Activated T-helper 17 cell treated with anti-CD3 and anti-CD28 coated beads, Interleukin-2, amount 50 U/mL, for 72 hours (primary cell): ENCODE measurements at places on chromosomes 1 and 21. TPM values are rescaled to one million over a fixed set of nuclear protein-coding genes. Genes with fewer than 3 reads are reported as not detected.

DNA sequence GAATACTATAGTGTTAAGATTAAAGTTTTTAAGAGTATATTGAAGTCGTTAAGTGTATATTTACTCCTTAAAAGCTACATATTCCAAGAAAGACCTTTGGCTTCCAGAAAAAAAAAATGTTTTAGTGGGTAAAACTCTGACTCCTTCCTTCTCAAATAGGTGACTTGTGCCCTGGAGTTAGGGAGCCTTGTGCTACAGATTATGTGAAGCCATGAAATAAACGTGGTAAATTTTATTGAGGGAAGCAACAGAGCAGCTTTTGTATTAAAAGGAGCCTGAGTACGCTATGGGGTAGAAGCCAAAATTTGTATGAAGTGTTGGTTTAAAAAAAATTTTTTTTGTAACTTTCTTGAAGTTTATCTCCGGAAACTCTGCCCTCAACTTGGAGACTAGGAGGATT is 994 bp downstream of the RO60 start:
- no peak for ATAC-seq

DNA sequence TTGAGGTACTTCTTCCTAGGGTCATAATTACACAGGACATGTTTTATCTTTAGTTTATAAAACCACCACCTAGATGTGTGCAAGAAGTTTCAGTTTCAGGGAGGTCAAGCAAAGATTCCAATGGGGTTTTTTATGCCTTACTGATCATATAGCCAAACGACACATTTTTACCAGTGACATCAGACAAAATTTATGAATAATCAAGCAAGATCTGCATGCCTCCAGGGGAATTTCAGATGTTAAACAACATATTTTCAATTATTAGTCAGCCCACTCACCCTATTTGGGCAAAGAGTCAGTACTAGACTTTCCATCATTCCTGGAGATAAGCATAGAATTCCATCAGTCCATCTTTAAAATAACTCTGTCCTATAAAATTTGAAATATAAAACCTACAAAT is 867.4 kb downstream of the KCNT2 start:
- ATAC-seq = no peak

GRCh38 chr21:32826329-32827167 is 55.0 kb upstream of the PAXBP1 start:
- peak; percentile 91 for ATAC-seq

DNA sequence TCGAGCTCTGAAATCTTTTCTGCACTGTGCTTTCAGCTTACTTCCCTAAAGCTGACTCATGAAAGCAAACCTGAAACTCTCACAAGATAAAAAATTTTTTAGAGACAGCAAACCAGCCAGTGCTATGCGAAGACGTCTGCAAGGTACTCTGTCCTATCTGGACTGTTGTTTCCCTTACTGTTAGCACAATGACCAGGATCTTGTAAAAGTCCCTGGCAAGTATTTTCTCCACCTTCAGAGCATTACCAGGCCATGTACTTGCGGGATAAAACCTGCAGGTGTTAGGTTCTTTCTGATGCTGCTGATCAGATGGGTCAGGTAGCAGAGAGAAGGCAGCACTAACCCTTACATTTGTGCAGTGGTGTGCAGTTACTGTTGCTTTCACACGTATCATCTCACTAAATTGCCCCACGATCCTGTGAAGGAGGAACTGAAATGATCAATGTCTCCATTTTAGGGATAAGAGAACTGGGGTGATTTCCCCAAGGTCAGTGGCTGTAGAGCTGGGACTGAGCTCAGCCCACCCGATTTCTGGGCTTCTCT is 56.6 kb downstream of the PLXNA2 start:
- ATAC-seq = no peak

DNA sequence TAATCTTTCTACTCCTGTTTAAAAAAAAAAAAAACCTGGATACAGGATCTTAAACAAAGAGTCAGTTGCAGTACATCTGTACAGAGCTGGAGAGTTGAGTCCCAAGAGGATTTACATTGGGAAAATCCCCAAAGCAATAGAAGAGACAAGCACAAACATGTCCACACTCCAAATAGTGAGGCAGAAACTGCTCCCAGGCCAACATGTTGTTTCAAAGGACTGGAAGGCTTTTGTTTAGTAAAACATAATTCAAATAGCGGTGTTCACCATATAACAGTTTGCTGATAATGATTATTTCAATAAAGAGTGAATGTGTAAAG is 425.4 kb downstream of the ADGRL2 start:
- ATAC-seq = no peak

DNA sequence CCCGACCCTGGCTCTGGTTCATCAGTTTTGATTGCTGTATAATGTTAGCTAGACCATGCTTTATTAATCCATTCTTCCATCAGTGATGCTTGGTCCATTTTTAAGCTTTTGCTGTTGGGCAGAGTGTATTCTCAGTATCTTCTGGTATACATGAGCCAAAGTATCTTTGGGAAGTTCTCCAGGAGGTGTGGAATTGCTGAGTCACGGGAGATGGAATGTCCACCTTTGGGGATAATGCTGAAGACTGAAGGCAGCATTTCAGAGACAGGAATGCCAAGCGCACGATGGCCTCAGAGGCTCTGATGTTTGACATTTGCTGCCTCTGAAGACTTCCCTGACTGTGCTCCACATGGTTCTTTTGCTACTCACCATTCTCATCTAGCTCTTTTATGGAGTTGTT is 266.3 kb upstream of the KAZN start:
- no peak for ATAC-seq

DNA sequence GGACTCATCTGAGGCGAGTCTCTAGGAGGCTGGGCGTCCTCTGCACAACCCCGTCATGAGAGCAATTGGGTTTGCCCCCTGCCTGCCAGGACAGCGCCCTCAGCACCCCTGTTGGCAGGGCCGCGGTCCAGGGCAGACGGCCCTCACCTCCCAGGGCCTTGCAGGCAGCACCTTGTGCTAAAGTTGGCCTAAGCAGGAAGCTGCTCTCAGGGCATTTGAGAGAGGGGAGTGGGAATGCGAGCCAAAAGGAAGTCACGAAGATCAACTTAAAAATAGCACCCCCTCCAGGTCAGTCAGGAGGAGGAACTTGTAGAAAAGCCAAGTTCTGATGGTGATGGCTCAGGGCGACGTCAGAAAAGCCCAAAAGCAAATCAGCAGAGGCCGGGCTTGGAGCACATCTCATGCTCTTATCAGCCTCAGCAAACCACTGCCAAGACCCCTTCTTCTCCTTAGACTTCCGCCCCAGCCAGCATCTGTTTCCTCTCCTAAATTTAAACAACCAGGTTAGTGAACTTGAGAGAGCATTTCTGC is 12.6 kb upstream of the ADORA3 start:
- peak; percentile 27 for ATAC-seq

DNA sequence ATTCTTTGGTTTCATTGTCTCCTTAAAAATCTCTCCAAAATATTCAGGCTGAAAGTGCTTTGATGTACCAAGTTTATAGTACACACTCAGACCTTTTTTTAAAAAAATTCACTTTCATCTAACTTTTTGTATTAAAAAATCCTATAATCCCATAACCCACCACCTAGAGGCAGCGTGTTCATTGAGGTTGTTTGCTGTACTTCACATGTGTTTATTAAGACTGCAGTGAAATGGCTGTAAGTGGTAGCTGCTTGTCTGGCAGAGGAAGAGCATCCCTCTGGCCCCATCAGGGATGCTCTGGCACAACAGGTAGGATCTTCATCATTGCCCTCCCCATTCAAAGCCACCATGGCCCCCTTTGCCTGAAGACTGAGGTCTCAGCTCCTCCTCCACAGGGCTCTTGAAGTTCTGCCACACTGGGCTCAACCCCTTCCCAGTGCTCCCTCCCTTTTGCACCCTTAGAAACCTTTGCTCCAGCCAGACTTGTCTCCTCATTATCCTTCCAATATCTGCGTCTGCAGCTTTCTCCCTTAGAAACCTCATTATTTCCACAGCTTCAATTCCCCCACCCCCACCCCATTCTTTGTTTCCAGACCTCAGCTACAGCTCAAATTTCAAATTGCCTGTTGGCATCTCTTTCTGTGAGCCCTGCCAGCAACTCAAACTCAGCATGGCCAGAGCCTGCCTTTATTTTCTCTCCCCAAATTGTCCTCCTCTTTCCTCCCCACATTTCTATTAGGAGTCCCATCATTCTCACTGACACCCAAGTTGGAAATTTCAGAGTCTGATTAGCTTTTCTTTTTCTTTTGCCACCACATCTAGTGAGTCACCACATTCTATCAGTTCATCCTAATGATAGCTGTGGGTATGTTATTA is 369.6 kb upstream of the USP24 start:
- no peak for ATAC-seq

DNA sequence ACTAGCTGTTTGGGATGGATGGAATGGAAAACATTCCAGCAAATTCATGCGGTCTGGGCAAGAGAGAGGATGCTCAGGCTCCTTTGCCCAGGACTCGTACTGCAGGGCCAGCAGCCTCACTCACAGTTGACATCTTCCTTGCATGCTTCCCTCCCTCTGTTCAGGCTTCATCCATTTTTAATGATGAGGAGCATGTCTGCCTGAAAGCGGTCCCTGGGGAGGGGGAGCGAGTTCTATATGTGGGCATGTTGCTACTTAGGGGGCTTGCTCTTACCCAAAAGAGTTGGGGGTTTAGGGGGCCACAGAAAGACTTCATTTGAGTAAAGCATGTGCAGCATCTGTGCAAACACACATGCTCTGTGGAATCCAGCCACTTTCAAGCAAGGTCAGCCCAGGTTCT is 98.2 kb downstream of the HMGB4 start:
- ATAC-seq = no peak

DNA sequence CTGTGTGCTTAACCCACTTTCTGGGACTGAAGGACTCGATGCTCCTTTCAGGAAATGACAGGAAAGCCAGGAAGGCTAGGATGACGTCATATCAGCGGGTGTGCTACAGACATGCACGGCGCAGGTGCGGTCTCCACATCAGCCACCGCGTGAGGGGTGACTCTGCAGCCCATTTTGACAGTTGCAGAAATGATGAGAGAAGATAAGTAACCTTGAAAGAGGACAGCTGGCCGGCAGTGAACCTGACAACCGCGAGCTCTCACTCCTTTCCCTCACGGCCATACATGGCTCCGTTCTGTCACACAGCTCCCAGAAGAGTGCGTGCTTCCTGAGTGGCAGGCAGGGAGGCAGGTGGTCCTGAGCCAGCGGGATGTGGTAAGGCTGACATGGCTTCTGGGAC is 1.7 kb upstream of the KRTAP10-5 start:
- ATAC-seq = no peak

GRCh38 chr1:219088778-219089557 is 84.7 kb upstream of the LYPLAL1 start:
- no peak for ATAC-seq

DNA sequence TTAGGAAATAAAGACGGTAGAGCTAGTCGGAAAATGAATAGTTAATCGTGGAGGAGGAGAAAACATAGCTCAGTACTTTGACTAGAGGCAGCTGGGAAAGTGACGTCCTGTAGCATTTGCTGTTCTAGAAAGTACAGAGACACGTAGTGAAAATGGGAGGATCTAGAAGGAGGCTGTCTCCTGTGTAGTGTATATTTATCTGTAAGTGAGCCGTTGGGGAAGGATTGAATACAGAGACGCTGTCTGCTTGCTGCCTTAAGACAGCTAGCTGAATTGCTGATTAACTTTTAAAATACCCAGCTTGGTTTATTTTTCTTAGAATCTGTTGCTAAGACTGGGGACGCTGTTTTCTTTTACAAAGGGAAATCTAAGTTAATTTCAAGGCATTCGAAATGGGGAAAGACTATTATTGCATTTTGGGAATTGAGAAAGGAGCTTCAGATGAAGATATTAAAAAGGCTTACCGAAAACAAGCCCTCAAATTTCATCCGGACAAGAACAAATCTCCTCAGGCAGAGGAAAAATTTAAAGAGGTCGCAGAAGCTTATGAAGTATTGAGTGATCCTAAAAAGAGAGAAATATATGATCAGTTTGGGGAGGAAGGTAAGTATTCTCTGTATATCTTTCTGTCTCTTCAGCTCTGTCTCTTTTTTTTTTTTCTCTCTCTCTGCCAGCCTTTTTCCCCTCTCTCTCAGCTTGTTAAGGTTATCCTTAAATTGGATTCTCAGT is at the start of gene DNAJB4:
TSS of gene DNAJB4 (plus strand) at position 221 of the 729 bp plus-strand sequence. CDS start at position 393, 172 bp downstream.
- peak; percentile 99 for ATAC-seq

GRCh38 chr1:228084325-228084724 is 1.8 kb downstream of the ARF1 start:
- ATAC-seq = peak; percentile 44

DNA sequence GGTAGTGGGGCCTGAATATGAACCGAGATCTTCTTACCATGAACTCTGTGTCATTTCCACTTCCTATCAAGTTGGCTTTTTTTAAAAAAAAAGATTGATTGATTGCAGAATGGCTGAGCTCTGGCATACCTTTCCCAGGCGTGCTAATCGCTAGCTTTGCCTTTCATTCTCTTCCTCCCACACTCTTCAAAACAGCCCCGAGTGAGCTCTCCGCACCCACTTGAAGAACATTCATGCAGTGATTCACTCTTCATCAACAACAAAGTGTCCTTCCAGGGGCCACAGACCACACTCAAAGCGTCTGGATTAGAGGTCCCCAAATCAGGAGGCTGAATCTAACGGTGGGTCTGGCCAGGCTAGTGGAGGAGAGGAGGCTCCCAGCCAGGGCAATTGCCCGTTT is 96.3 kb upstream of the GALNT2 start:
- peak; percentile 38 for ATAC-seq

- no peak for ATAC-seq
Measured at GRCh38 chr1:46554597-46555381, 3.3 kb upstream of the KNCN start.

DNA sequence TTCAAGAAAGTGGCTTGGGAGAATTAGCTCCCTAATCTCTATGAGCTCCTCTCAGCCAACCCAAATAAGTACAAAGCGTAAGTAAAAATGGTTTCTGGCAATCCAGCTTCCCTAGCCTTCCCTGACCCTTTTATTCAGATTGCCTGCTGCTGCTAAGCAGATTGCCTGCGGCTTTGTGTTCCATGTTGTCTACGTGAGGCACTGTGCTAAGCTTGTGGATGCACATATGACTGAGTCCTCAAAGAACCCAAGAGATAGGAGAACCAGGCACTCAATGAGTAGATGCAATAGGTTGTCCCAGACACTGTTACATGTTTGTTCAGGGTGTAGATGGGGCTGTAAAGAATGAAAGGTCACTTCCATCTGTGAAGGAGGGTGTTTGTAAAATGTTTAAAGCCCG is 6.3 kb upstream of the OSBPL9 start:
- no peak for ATAC-seq

DNA sequence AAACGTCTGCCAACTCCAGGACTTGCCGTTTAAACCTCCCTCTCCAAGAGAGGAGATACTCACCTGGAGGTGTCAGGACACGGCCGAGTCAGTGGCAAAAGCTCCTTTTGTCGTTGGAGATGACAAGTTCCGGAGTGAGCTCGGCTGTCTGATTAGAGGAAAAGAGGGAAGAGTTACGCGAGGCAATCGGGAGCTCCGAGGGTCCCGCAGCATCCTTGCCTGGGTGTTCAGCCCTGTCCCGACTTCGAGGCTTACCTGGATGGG is 497 bp downstream of the ID3 start:
- ATAC-seq = no peak

GRCh38 chr1:27968692-27969091 is 8.9 kb downstream of the XKR8 start:
- ATAC-seq = peak; percentile 81

PRCC gene
- total RNA-seq = 54.0 TPM

OR2L13 gene
- total RNA-seq = not detected

FCRL1 gene
- not detected for total RNA-seq

PAQR6 gene
- total RNA-seq = 10.9 TPM

BOLA1 gene
- 23.1 TPM for total RNA-seq

SLC25A33 gene
- total RNA-seq = 3.6 TPM

ERG gene
- not detected for total RNA-seq

FNDC10 gene
- total RNA-seq = 1.1 TPM

KRTAP10-6 gene
- not detected for total RNA-seq

ELAVL4 gene
- total RNA-seq = not detected
